ENCODE measurements at places on chromosomes 5 and 9.

DNA sequence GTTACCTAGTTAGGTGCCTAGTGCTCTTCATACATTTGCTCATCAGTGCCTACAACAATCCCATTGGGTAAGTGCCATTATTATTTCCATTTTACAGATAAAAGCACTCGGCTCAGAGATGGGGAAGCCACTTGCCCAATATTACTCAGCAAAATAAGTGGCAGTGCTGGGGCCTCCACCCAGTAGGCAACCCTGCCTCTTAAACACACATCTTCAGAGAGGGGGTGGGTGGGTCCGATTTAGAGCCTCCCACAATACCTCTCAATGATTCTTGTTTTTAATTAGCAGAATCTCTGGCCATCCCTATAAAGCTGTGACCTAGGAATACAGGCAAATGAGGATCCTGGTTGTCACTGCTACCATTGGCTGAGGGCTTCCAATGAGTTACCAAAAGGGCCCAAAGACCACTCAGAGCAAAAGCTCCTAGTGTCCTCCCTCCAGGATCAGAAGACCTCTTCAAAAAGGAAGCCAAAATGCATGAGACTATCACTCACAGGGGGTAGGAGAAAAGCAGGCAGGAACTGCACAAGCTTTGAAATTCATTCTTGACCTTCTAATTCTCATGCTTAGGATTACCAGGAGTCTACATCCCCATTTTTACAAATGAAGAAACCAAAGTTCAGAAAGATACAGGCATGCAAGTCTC lies 36.1 kb upstream of the UBE2D2 start:
- no peak for DNase-seq

DNA sequence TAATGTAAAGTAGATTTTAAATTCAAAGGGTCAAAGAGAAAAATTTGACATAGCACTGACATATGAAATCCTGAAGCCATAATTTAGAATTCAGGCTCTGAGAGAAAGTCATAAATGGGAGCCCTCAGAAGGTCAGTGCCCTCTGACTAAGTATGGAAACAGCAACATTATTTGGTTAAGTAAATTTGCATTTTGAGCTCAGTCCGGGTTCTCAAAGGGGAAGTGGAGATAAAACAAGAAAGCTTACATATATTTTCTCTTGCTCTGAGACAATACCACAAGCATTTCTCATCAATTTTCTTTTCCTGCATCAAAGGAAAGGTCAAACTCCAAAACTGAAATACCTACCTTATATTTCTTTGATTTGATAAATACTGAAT lies 348.0 kb downstream of the SEMA5A start:
- DNase-seq, result no peak

DNA sequence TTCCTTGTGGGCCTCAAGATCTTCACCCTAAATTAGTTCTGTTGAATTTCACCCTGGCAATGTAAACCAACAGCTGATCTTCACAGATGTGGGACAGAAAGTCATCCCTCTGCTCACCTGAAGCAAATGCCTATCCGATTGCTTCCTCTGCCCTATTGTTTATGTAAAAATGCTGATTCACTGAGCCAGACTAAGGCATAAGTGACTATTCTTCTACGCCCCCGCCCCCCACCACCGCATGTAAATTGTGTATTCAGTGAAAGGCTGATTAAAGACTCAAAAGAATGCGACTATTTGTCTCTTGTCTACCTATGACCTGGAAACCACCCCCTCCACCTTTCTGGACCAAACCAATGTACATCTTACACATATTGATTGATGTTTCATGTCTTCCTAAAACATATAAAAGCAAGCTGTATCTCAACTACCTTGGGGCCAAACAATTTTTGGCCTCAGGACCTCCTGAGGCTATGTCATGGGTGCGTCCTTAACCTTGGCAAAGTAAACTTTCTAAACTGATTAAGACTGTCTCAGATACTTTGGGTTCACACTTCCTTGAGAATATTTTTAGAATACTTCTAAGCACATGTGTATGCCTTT lies 129.7 kb upstream of the BOD1 start:
- DNase-seq, result no peak

DNA sequence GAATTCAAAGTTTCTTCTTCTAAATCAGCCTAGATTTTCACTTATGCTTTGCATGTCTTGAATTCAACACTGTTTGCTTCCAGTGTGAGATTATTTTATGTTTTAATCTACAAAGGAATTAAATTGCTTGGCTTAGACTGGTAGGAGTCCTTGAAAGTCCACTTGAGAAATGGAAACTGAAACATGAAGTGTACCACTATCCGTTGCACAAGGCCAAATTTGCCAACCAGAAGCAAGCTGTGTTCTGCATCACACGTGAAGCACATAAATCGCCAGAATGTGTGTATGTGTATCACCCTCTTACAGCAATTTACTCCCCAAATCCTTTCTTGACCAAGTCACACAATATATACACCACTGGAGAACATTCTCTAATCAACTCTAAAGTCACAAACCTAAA lies 10.3 kb downstream of the SEMA6A start:
- no peak for DNase-seq

DNA sequence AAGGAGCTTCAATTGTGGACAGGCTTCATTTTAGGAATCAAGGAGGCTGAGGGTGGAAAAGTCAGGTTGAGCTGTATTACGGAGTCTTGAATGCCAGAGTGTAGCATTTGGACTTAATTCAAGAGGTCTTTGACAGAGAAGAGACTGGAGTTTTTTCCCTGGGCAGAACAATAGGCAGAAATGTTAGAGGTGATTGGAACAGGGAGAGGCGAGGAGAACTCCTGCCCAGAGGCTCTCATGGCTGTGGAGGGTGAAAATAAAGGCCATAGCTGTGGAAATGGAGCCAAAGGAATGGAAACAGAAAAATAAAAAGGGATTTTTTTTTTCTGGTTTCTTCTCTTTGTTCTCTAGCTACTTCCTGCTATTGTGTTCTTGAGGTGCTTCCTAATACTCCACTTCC lies 3.7 kb upstream of the IFNB1 start:
- DNase-seq, result no peak

DNA sequence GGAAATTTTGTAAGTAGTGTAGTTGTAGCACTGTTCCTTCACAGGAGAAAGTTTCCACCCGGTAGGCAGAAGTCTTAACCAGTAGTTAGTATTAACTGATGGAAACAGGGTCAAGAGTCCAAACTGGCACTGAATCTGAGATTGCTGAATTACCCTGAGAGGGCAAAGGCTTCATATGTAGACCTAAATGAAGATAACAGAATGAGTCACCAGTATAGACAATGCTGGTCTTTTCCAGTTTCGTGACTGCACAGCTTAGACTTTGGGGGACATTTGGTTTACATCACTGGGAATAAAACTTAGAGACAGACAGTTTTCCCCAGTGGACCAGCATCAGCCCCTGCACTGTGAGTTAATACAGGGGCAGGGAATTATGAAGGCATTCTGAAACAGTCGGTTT lies 60.5 kb downstream of the PCSK5 start:
- DNase-seq, result no peak

- no peak for DNase-seq
These were observed 83.1 kb downstream of the COL27A1 start for GRCh38 chr9:114238472-114238871.

DNA sequence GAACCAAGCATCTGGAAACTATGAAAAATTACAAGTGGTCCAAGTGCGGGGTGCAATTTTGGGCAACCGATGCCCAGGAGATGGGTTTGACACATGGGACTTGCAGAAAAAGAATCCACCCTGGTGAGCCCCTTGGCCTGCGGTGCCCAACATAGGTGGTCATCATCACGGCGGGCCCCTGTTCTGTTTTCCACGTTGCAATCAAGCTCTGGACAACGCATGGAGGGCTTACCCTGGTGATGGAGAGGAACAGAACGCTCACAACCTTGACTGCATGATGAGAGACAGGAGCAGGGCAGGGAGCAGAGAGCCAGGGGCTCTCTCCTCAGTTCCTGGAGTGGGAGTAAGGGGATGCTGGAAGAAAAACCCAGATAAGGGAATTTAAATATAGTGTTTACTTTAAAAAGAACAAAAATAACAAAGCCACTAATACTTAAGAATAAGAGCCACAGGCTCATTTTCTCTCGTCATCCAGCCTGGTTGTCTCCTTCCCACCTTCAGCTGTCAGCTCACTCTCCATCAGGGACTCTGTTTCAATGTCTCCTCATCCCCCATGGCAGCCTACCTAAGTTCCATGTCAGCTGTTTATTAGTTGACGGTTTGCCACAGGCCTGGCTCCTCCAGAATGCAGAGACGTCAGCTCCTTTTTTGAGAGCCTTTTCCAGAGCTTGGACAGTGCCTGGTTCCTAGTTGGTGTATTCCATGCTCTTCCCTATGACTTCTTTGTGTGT lies 172.1 kb downstream of the GADD45G start:
- DNase-seq, result no peak

- peak; percentile 61 for DNase-seq
These were observed 7.8 kb downstream of the RAPGEF1 start for GRCh38 chr9:131732061-131732526.

GRCh38 chr9:104958751-104959150 lies 30.8 kb upstream of the ABCA1 start:
- no peak for DNase-seq

DNA sequence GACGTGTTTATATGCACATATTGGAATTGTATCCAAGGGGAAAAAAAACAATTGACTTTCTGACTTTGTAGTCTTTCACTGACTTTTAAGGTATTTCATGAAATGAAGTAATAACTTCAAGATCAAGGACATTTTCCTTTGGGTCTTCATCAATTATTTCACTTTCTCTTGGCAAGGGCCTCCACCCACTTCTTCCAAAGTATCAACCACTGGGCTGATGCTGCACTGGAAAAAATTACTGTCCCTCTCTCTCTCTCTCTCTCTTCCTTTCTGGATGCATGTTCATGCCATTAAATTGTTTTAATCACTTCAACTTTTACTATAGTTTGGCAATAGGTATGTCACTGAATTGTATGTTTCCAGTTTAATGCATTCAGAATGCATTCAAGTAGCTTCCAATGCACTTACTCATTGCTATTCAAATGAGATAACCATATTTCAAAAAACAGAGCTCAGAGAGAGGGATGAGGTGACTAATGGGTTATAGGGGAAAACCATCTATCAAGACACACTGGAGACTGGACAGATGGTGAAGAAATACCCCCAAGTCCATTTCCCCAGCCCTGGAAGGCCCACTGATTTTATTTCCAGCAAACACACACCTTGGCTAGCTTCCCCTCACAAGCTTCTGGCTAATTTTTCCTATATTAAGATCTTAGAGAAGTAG lies 585.3 kb downstream of the EBF1 start:
- no peak for DNase-seq

DNA sequence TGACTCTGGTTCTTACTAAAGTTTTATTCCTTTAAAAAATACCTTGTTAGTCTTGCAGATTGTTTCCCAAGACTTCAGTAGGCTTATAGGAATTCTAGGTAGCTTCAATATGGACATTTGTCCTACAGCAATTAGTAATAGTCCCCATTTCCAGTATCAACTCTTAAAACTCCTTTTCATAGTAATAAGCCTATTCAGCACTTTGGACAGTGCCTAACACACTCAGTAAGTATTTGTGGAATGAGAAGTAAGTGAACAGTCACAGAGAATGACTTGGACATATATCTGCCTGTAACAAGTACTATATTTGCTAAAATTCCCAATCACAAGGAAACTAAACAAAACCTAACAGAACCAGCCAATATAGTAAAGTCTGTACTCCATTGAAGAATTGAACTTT lies 1291.8 kb upstream of the DMAC1 start:
- DNase-seq, result no peak

GRCh38 chr9:79346350-79347020 lies 225.3 kb upstream of the TLE4 start:
- no peak for DNase-seq

DNA sequence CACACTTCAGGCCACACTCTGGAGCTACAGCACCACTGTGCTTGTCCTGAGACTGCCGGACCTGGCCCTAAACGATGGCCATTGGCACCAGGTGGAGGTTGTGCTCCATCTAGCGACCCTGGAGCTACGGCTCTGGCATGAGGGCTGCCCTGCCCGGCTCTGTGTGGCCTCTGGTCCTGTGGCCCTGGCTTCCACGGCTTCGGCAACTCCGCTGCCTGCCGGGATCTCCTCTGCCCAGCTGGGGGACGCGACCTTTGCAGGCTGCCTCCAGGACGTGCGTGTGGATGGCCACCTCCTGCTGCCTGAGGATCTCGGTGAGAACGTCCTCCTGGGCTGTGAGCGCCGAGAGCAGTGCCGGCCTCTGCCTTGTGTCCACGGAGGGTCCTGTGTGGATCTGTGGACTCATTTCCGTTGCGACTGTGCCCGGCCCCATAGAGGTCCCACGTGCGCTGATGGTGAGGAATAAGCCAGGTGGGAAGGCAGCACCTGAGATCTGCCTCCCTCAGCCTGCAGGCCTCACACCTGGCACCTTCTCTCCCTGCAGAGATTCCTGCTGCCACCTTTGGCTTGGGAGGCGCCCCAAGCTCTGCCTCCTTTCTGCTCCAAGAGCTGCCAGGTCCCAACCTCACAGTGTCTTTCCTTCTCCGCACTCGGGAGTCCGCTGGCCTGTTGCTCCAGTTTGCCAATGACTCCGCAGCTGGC lies 14.7 kb downstream of the CRB2 start:
- no peak for DNase-seq

- DNase-seq, result peak; percentile 59
These were observed 13.8 kb downstream of the EXOSC2 start for GRCh38 chr9:130707225-130707976.

Measured in NCI-H1105 treated with DMSO at 0.1 percent for 48 hours (cell line).